CMK (cell line): ENCODE measurements at places on chromosomes 6 and 20.

DNA sequence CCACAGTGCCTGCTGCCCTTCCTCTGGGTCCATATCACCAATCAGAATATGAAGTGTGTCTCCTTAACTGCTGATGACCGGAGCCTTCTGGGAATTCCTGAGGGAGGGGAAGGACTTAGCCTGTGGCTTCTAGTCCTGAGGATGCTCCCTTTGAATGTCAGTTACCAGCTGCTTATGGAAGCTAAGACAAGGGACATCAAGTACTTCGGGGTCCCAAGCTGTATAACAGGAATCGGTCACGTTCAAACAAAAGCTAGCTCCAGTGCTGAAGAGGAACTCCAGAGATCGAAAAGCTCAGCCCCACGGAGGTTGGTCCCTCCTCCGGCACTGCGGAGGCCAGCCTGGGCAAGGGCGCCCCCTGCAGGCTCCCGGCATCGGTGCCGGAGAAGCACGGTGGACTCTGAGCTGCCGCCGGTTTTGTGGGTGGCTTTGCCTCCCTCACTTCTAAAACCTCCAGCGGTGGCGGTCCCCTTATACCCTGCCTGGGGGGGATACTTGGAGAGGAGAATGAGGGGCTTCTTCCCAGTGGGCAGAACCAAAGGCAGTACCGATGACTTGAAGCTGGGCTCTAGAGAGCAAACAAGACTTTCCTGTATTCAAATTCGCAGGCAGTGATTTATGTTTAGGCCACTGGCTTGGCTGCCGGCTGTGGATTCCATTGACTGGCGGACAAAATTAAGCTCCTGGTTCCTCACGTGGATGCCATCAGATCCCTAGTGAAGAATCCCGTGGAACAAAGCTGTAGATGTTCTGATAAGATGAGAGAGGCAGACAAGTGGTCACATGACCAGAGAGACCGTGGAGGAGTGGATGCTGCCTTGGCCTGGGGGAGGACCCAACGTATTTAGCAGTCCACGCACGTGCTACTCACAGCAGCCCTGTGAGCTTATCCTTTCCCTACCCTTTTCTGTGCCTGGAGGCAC, 16.2 kb upstream of the UBR2 start:
- DNase-seq = peak; percentile 54

GRCh38 chr20:62766716-62767115, 29.6 kb upstream of the MRGBP start:
- no peak for DNase-seq

- no peak for DNase-seq
Observed at GRCh38 chr20:49701241-49701790, 12.4 kb downstream of the B4GALT5 start.

DNA sequence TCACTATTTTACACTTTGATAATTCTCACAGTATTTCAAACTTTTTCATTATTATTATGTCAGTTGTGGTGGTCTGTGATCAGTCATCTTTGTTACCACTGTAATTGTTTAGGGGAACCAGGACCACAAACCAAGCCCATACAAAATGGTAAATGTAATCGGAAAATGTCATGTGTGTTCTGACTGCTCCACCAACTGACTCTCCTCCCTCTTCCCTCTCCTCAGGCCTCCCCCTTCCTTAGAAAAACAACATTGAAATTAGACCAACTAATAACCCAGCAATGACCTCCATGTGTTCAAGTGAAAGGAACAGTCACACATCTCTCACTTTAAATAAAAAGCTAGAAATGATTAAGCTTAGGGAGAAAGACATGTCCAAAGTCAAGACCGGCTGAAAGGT, 63.8 kb downstream of the GMDS start:
- no peak for DNase-seq

DNA sequence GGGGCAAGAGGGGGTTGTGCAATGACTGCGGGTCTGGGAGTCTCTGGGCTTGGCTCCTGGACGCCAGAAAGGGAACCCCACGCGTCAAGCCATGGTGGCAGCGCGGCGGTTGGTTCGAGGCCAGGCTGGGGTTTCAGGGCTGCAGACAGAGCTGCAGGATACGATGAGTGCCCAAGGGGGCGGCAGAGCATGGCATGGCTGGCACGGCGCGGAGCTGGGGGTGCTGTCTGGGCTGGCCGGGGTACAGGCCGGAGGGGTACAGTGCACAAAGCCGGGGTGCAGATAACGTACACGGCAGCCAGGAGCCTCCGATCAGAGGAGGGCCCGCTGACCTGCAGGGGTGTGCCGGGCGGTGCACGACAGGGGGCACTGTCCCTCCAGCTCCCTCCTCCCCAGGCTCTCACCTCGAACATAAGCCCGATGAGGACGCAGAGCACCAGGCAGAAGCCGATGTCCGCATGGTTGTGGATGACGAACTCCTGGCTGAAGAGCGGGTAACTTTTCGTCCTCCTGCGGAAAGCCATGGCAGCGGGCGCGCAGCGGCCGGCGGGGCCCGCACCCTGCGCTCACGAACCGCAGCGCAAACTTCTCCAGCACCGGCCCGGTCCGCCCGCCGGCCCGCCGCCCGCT, 353 bp downstream of the TRAM2 start:
- DNase-seq = no peak

- no peak for DNase-seq
Observed at GRCh38 chr20:48456366-48457192, 371.2 kb downstream of the PREX1 start.

GRCh38 chr6:1619098-1619672, 9.5 kb downstream of the FOXC1 start:
- DNase-seq = no peak

GRCh38 chr6:40166963-40167362, 232.7 kb upstream of the MOCS1 start:
- DNase-seq = no peak

- DNase-seq = no peak
Observed at GRCh38 chr20:43919686-43920403, 5.2 kb downstream of the TOX2 start.

DNA sequence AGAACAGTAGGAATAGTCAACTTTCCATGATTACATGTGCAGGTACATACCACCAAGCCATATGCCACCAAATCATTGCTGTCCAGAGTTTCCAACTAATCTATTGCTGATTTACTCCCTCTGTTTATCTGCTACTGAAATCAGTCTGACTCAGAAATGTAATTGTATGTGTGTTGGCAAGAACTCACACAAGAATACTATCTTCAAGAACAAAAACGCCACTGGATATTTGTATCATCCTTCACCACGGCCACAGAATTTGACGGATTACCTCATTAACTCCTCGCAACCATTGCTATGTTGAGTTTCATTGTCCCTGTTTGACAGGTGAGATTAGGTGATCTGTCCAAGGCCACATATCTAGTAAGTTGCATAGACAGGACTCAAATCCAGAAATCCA, 159.2 kb downstream of the GMPR start:
- no peak for DNase-seq

- no peak for DNase-seq
Observed at GRCh38 chr6:11208854-11209253, 23.6 kb downstream of the NEDD9 start.

- DNase-seq = no peak
Observed at GRCh38 chr6:12066297-12066696, 54.2 kb downstream of the HIVEP1 start.

DNA sequence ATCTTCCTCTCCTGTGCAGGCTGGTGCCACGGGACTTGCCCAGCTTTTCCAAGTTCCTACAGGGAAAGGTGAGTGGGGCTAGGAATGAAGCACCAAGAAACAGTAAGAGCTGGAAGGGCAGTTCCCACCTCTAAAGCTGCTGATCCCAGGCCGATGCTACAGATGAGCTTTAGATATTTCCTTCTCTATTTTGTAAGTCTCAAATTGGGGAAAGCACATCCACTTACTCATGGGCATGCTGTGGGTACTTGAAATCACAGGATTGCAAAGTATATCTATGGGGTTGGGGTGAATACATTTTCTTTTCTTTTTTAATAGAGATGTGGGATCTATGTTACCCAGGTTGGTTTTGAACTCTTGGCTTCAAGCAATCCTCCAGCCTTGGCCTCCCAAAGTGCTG, 3.1 kb downstream of the ZBTB2 start:
- no peak for DNase-seq

DNA sequence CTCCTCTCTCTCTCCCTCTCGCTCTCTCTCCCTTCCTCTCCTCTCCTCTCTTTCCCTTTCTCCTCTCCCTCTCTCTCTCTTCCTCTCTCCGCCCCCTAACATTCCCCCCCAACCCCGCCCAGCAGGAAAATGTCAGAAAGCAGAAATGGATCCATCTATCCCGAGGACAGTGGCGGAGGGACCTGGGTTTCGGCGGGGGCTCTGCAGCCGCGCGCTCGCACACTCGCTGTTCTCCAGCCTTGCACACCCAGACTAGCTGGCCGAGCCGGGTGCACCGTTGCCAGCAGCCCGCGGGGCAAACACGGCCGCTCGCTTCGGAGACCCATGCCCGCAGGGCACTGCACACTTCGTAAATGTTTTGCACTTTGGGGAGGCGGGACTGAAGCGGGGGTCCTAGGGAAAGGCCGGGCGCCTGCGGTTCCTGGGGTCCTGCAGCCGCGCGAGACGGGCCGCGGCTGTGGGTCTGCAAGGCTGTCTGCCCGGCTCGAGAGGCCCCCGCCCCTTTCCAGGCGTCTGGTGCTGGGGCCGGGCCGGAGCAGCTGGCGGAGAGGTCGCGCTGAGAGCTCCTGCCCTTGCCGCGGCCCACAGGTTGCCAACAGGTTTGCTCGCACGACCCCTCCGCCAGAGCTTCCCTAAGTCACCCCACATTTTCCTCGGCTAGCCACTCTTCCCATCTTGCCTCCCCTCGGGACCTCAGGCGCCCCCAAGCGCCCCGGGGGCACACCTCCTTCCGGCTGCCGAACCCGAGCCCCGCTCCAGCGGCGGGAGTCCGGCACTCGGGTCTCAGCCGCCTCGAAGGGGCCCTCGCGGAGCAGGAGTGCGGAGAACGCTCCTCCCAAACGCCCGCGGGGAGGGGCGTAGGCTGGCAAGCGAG, 818 bp upstream of the MDGA1 start:
- no peak for DNase-seq

- no peak for DNase-seq
Observed at GRCh38 chr6:36858407-36858981, 16.1 kb downstream of the PPIL1 start.

DNA sequence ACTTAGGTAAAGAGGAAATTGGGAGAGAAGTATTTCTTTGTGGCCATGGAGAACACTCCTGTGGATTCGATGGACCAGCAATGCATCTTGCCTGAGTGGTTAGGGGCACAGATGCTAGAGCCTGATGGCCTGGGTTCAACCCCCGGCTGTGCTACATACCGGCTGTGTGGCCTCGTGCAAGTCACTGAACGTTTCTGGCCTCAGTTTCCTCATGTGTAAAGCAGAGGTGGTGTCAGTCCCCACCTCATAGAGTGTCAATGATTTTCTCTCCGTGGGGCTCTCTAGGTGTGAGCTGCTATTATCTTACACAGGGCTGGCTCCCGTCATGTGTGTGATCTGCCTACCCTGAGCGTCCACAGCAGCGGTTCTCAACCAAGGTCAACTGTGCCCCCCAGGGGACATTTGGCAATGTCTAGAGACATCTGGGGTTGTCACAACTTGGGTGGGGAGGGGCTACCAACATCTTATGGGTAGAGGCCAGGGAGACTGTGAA, 50.0 kb upstream of the PTPN1 start:
- no peak for DNase-seq

DNA sequence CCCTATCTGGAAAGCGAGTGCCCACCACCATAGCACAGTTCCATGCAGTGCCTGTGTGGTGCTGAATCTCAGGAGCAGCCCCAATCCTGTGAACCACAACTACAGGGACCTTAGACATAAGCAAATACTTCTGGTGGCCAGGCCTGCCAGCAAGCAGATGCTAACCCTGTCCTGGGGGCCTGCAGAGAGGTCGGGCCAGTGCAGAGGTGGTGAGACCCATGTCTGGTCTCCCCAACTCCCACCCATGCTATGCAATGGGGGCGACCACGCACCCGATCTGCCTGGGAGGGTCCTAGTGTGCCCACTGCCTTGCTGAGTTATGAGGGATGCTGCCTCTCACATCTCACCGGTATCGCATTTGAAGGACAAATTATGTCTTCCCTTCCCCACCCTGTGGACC, 151.6 kb upstream of the ZNF337 start:
- DNase-seq = no peak

DNA sequence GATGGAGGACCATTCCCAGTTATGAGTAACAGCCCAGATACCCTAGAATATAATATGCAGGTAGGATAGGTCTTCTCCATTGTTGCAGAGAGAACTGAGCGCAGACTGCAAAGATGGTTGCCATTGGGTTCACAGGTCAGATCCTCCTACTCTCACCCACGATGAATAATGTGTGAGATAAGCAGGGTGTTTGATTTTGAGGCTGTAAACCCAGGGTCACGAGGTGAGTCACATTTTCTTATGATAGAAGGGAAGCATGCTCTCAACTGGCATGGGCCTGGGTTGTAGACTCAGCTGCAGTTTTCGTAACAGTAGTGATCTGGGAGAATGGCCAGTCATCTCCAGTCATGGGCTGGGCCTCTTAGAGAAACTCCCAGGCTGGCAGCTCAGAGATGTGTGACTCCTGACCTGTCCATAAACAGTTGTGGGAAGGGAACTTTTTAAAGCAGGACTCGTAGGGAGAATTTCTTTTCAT, 74.2 kb downstream of the CD164 start:
- no peak for DNase-seq

- no peak for DNase-seq
Observed at GRCh38 chr6:55826941-55827340, 48.4 kb downstream of the BMP5 start.

- peak; percentile 1 for DNase-seq
Observed at GRCh38 chr20:42483730-42484303, 705.9 kb downstream of the PTPRT start.

DNA sequence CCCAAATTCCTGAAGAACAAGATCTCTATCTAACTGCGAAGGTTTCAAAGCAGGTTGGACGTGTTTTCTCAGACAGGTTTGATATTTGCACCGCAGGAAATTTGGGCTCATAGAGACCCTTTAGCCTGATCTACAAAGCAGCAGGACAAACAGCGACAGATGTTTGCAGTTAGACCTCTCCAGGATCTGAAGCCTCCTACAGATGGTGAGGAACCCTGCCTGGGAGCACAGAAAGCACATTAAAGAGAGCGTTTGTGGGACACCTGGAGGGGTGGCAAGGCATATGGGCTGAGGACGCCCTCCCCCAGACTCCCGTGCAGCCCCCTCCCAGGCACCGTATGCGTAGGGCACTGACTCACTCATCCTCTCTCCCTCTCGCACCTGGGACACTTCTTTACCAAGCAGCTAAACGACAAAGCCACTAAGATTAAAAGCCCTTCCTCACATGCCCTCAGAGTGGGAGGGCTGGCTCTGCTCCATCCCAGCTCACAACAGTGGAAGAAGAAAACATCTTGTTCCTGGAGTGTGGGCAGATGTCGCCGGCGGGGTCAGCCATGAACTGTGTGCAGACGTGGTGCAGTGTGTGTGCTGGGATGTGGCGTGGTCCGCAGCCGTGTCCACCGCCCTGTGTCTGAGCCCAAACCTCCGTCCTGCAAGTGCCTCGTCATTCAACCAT, 249.7 kb upstream of the AFDN start:
- no peak for DNase-seq

- no peak for DNase-seq
Observed at GRCh38 chr20:13105864-13106457, 97.2 kb downstream of the SPTLC3 start.

DNA sequence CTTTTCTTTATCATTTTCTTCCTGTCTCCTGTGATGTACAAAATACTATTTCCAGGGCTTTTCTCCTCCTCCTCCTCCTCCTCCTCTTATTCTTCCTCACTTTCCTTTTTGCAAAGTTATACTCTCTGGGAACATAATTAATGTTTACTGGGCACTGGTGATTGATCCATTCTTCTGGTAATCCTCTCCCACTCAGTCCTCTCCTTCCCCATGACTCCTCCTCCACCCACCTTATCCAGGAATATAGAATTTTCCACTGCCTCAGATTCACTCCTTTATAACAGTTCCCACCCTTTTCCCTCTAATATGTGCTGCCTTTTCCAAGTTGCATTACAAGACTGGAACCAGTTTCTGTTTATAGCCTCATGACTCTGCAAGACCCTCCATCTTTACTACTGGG, 62.5 kb upstream of the IYD start:
- DNase-seq = no peak
